ENCODE measurements at places on chromosomes 5 and 9.

DNA sequence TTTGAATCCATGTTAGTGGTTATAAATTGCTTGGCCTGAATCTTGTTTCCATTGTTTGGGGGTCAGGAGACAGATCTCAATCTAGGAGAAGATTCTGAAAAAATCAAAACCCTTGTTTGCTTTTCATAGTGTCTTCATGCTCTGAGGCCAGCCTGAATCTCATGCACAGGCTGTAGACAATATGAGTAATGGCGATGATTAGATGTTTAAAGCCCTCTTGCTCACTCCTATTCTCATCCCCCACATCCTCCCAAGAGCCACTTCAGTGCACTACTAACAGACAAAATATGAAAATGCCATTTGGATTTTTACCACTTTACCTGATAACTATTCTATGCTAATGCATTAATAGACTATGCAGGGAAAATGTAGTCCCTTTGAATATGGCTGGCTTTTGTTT, 129.4 kb downstream of the NUDT12 start:
- DNase-seq, result no peak

DNA sequence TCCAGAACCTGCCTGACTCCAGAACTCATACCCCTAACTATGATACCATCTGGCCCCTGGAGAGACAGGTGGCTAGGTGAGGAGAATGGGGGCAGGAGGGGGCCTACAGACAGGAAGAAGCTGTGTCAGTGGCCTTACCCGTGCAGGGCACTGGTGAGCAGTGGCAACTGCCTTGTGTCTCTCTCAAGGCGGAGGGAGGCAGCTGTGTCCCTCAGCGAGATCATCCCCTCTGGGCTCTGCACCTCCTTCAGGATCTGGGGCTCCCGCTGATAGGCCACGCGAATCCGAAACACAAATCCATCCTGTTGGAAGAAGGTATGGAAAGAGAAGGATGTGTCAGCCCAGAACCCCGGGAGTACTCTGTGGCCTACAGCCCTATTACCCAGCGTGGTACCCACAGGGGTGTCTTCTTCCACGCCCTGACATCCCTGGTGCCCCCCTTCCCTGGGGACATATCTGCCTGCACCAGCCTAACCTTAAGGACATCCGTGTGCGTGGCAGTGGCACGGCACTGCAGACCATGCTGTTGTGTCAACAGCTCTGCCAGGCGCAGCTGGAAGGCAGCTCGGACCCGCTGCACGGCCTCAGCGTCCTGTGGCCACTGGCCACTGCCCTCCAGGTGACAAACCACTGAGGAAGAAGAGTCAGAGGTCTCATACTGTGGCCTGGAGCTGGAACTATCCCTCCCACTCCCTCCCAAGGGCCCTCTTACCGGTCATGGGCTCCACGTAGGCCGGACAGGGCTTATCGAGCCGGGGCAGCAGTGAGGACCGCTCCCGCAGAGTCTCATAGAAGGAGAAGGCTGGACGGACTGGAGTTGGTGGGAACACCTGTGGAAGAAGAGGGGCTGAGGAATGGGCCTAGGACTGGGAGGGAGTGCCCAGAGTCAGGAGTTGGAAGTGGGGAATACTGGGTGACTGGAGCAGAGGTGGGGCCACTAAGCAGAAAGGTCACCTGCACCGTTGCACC, 7.8 kb downstream of the NOL6 start:
- no peak for DNase-seq

DNA sequence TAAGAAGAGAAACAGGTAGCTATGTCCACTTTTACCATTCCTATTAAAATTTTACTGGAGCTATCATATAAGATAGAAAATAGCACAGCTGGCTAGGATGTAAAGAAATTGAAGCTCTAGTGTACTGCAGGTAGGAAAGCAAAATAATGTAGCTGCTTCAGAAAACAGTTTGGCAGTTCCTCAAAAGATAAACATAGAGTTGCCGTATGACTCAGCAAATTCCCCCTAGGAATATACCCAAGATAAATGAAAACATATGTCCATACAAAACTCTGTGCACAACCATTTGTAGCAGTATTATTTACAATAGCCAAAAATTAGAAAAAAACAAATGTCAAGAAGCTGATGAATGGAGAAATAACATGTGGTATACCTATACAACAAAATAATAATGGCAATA, 64.6 kb upstream of the SHISAL2B start:
- no peak for DNase-seq

- no peak for DNase-seq
Observed at GRCh38 chr5:178649580-178649979, 22.7 kb upstream of the CLK4 start.

GRCh38 chr5:179609834-179610108, 13.7 kb downstream of the HNRNPH1 start:
- DNase-seq, result no peak

DNA sequence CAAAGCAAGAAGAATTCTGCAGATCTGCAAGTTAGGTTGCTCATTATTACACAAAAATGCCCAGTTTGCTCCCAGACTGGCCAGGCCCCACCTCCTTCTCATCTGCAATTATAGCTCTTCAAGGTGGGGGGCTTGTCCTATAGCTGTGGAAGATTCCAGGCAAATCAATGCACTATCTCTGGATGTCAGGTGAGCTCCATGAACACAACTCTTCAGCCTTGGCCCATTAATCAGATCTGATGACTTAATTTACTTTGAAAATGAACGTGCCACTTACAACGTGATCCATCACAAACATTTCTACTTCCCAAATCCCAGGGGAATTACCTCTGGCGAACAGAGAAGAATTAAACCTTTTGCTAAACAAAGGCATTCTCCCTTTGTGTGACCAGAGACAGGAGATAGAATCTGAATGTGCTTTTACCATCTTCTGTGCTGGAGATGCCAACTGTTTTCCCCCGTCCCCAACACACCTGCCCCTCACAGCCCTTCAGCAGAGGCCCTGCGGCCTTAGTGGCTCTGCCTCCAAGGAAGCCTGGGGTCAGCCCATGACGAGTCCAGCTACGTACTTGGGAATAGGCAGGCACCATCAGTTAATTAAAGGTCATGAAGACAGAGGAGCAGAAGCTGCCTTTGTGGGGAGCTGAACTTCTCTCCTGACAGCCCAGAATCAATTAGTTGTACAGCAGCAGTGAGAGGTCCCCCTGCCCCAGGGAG, 60.5 kb downstream of the SNX18 start:
- no peak for DNase-seq

Data from stimulated activated CD8-positive, alpha-beta memory T cell treated with anti-CD3 and anti-CD28 coated beads, Interleukin-15, amount 100 ng/mL, for 24 hours (primary cell).